T-helper 17 cell (primary cell): ENCODE measurements at places on chromosomes 16 and 17.

DNA sequence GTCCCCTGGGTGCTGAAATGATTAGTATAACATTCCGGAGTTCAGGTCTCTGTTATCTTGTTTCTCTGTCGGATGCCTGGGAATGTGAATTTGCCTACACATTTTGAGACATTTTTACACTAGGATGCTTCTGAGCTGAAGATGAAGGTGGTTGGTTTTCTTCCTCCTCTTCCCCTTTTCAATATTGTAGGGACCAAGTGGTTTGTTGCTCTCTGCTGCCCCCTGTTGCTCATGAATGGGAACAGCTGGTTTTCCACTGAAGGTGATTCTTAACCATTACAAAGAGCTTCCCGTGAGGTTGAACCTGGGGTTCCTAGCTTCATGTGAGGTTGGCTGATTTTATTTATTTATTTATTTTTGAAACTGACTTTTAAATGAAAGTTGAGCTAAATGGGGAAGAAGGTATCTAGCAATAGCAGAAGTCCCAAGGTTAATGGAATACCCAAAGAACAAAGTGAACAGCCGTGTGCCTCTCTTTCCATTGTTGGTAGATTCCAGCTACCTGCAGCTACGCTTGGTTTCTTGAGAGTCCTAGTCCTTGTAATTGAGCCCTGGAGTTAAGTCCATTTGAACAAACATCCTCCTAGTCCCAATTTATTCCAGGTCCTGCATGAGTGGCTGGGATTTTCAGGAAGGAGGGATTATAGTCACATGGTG lies 983.9 kb upstream of the EEF2KMT start:
- no peak overlapping the region for H3K27ac ChIP-seq
- no peak for DNase-seq
- H3K27me3 ChIP-seq, result no peaks in the 10 kb centered on the region
- no peak overlapping the region for H3K4me3 ChIP-seq
- no peaks in the 10 kb centered on the region for H3K4me1 ChIP-seq

DNA sequence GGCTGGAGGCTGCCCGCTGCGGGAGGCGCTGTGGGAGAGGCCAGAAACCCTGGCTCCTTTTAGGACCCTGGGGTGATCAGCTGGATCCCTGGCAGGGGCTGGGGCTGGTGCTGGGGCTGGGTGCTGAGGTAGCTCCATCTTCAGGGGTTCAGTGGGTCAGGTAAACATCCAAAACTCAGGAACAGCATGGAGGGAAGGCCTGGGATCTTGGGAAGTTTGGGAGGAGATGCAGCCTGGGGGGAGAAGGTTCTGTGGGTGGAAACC lies 21.0 kb downstream of the ADGRG5 start:
- H3K36me3 ChIP-seq, result peaks cover 3% of the 10 kb centered on the region
- DNase-seq, result no peak
- no peak overlapping the region for H3K4me3 ChIP-seq
- H3K27ac ChIP-seq, result no peak overlapping the region

DNA sequence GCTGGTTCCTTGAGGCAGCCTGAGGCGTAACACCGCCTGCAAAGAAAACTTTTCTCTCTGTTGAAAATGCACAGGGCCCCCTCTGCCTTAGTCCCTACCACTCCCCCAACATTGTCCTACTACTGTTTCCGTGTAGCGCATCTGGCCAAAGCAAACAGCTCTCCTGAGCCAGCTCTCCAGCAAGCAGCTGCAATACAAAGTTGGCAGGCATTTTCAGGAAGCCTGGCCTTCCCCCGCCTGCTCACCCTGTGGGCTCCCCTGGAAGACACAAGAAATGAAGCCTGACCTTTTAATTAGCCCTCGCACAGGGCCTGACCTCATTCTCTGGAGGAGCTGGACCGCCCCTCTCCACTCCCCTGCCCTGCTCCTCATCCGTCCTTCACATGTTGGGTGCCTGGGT lies 66.7 kb downstream of the SOX9 start:
- no peaks in the 10 kb centered on the region for H3K4me1 ChIP-seq
- H3K27me3 ChIP-seq, result no peaks in the 10 kb centered on the region
- DNase-seq, result no peak
- H3K36me3 ChIP-seq, result no peaks in the 10 kb centered on the region

DNA sequence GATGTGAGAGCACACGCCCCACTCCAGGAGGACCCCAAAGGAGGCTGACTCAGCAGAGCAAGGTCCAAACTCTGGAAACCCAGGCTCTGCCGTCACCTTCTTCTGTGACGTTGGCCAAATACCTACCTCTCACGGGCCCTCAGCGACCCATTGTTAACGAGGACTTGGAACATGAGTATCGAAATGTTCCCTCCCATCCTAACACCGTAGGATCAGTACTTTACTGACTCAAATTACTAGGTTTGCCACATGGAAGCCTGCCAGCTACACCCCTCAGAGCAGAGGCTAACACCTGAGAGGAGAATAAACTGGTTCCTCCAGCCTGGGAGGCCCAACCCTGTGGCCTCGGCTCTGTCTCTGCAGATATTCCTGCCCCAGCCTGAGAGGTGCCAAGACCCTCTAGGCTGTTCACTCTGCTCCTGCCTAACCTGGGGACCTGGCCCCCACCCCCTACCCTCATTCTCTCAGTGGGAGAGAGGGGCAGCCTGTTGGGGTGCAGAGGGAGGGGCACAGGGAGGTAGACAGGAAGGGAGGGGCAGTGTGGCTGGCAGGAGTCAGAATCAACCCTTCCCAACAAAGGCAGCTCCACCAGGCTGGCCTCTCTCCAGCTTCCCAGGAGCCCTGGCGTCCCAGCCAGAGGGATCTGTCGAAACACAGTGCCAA lies 4.4 kb downstream of the PITPNM3 start:
- H3K27me3 ChIP-seq, result peaks cover 30% of the 10 kb centered on the region
- DNase-seq, result no peak
- H3K4me3 ChIP-seq, result no peak overlapping the region
- peaks cover 2% of the 10 kb centered on the region for H3K36me3 ChIP-seq

DNA sequence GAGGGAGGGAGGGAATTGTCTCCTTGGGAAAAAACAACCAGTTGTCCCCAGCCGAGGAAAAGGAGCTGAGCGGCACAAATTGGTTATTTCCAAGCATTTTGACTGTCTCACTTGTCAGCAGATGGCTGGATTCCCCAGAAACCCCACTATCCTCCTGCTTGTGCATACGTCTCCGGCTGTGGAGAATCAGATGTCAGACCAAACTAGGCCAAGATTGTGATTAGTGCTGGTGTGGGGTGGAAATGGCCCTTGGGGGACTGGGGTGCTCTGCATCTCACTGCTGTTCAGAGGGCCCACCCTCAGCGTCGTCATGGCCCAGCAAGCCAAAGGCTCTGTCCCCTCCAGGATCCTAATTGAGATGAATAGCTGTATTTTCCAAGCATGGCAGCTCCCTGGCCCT lies 131.7 kb upstream of the HSBP1 start:
- no peak for DNase-seq
- no peaks in the 10 kb centered on the region for H3K4me1 ChIP-seq
- no peaks in the 10 kb centered on the region for H3K36me3 ChIP-seq
- no peak overlapping the region for H3K4me3 ChIP-seq
